Endothelial cell of coronary artery (primary cell): ENCODE measurements at places on chromosomes 13 and 19. TPM values are rescaled to one million over a fixed set of nuclear protein-coding genes. Genes with fewer than 3 reads are reported as not detected.

The BEST2 gene
- total RNA-seq: not detected in 2 replicates

The PGLYRP2 gene
- total RNA-seq: under 0.01 TPM in 1 of 2 replicates, not detected in the other

The FFAR3 gene
- total RNA-seq: not detected in 2 replicates

The ZNF492 gene
- 0.19 TPM in 1 of 2 replicates, not detected in the other for total RNA-seq

The CLEC17A gene
- not detected in 2 replicates for total RNA-seq

The FXYD7 gene
- not detected in 2 replicates for total RNA-seq

The TPTE2 gene
- total RNA-seq: not detected in 2 replicates

The LENG9 gene
- total RNA-seq: 4.0 and 9.8 TPM in 2 replicates

The CLIP3 gene
- 4.7 and 5.9 TPM in 2 replicates for total RNA-seq

The LSR gene
- 0.19 and 0.27 TPM in 2 replicates for total RNA-seq
